ENCODE measurements at places on chromosomes 4 and X. TPM values are rescaled to one million over a fixed set of nuclear protein-coding genes. Genes with fewer than 3 reads are reported as not detected.

Gene PTCHD1
- total RNA-seq = not detected

Gene S100P
- not detected for total RNA-seq

Gene ZNF81
- total RNA-seq = 8.5 TPM

Gene SPATA4
- total RNA-seq = not detected

Gene SHOX
- total RNA-seq = not detected

Gene ALG13
- total RNA-seq = 57.5 TPM

Gene TMPRSS11F
- total RNA-seq = not detected

Gene USP51
- 3.9 TPM for total RNA-seq

Gene CDKL2
- 2.9 TPM for total RNA-seq

Gene TMEM31
- total RNA-seq = 0.49 TPM

Gene INTU
- 0.21 TPM for total RNA-seq

Gene NAP1L3
- 1.8 TPM for total RNA-seq

Gene BLTP1
- 34.9 TPM for total RNA-seq

Data from activated naive CD4-positive, alpha-beta T cell treated with anti-CD3 and anti-CD28 coated beads, Interleukin-2, amount 50 U/mL, for 72 hours (primary cell).